Right renal cortex interstitium (tissue), 3 donors: ENCODE measurements at places on chromosomes 5 and 9. TPM values are rescaled to one million over a fixed set of nuclear protein-coding genes. Genes with fewer than 3 reads are reported as not detected.

CATSPER3 gene
- 1.2 TPM for polyA plus RNA-seq

IRGM gene
- polyA plus RNA-seq: 1.6 TPM

SMIM27 gene
- polyA plus RNA-seq: 13.9 TPM

SLCO4C1 gene
- polyA plus RNA-seq: 26.1 TPM
